ENCODE measurements at places on chromosomes 5 and 9.

- DNase-seq: no peak
Observed at GRCh38 chr9:82882748-82883147, 180.2 kb downstream of the RASEF start.

GRCh38 chr5:151363673-151364072 is 16.3 kb upstream of the SLC36A2 start:
- DNase-seq: no peak

GRCh38 chr5:96687080-96687479 is 24.9 kb downstream of the CAST start:
- no peak for DNase-seq

- no peak for DNase-seq
Observed at GRCh38 chr9:122228191-122228567, 578 bp downstream of the LHX6 start.

DNA sequence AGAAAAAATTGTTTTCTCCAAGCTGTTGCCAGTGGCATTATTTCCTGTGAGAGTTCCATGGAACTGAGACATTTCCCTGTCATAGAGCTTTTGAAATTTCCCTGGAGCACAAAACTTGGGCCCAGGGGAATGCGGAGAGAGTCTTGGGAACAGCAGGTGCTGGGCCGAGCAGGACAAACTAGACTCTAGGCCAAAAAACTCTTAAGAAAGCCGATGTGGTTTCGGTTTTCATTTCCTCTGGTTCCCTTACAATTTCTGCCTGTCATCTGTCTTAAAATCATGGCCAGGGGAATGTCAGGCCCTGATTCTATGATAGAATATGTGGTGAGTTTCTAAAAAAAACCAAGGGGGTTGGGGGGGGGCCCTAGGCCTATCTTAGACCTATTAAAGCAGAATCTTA is 4.6 kb downstream of the SLC35A4 start:
- DNase-seq: no peak

- no peak for DNase-seq
Observed at GRCh38 chr5:160268121-160268520, 38.8 kb downstream of the FABP6 start.

GRCh38 chr5:14327624-14328023 is 184.5 kb downstream of the TRIO start:
- DNase-seq: no peak

GRCh38 chr5:136155761-136156160 is 23.1 kb downstream of the SMAD5 start:
- DNase-seq: no peak

GRCh38 chr9:121230256-121230655 is 28.6 kb upstream of the RAB14 start:
- DNase-seq: no peak

GRCh38 chr5:43320846-43321245 is 7.6 kb upstream of the HMGCS1 start:
- DNase-seq: no peak

- no peak for DNase-seq
Observed at GRCh38 chr9:116767219-116767618, 80.1 kb downstream of the TRIM32 start.

- no peak for DNase-seq
Observed at GRCh38 chr5:66230551-66230950, 86.5 kb downstream of the SREK1 start.

GRCh38 chr5:58804291-58804690 is 221.4 kb downstream of the RAB3C start:
- no peak for DNase-seq

- no peak for DNase-seq
Observed at GRCh38 chr5:98750693-98751092, 22.8 kb upstream of the RGMB start.

DNA sequence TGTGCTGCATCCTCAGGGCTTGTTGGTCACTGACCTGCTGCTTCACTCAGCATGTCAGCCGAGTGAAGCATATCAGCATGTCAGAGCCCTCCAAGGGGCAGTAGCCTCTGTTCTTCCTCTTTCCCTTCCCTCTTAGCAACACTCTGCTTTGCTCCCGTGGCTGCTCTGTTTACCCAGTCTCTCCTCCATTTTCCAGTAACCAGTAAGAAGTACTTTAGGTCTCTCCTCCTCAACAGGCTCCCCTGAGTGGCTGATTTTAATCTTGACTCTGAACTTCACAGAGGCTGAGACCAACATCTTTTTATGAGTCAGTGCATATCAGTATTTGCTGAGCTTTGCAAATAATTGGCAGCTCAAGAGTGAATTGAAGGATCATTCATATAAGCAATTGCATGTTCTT is 18.6 kb upstream of the ADRB2 start:
- no peak for DNase-seq

DNA sequence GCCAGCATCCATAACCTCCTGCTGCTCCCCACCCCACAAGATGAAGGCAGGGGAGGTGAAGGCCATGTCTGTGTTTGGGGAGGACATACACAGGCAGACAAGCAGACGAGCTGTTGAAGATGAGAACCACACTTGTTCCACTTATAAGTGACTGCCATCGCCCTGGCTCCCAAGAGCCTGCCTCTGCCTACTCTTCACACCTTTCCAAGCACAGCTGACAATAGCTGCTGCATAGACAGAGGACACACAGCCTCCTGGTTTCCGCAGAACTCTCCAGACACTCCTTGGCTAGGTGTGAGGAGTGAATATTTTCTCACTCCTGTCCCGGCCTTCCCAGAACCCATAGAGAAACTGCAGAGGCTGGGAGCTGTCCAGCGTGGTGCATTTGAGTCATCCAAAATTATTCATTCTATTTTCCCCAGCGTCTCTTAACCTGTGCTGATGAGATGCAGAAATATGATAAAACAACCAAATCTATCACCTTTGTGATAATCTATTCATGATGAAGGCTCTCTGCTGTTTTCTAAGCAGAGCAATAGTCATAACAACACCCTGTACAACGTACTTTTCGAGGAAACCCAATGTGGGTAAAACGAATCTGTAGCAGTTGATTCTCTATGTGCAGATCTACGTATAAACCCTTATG is 24.7 kb downstream of the KLF9 start:
- no peak for DNase-seq

- DNase-seq: no peak
Observed at GRCh38 chr5:132210944-132211343, 16.7 kb downstream of the P4HA2 start.

DNA sequence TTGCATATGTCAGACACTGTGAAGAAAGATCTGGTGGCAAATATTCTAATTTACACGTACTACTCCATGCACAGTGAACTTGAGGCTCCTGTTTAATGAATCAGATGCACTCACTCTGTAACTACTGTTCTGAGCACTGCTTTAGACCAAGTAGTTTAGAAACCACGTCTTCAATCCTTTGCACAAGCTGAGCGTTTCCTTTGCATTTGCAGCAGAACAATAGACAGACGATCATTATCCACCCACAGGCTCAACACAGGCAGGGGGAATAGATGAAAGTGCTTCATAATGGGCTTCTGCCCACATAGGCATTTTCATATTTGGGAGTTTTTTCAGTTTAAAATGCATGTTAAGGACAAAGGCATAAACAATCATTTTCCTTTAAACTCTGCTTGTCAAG is 423.3 kb upstream of the ADAMTS16 start:
- DNase-seq: no peak

DNA sequence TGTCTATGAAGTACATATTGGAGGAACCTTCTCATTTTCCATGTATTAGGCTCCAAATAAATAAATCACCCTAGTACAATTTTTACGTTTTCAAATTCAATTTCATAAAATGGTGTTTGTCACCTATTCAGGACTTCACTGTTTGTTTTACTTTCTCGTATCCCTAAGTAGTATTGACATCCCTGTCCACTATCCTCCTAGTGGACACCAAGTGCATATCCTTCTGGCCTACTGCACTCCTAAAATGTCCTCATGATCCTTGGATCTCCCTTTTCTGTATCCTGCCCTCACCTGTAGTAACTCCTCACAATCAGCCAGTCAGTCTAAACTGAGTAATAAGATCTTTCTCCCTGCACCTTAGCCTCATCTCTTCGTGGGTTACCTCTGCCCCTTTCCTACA is 539.9 kb downstream of the DMRTA1 start:
- DNase-seq: no peak

GRCh38 chr9:127277770-127278169 is 13.2 kb downstream of the GARNL3 start:
- DNase-seq: no peak

Data from stimulated activated CD8-positive, alpha-beta memory T cell treated with anti-CD3 and anti-CD28 coated beads, Interleukin-15, amount 100 ng/mL, for 24 hours (primary cell).